ENCODE measurements at places on chromosomes 16 and 17. TPM values are rescaled to one million over a fixed set of nuclear protein-coding genes. Genes with fewer than 3 reads are reported as not detected.

DRC3 gene
- total RNA-seq = 0.63 TPM

HOXB9 gene
- 24.7 TPM for total RNA-seq

FBXO39 gene
- total RNA-seq = not detected

LDHD gene
- total RNA-seq = 2.6 TPM

PDE6G gene
- total RNA-seq = not detected

CCL17 gene
- total RNA-seq = not detected

CACNG1 gene
- total RNA-seq = not detected

HIGD1B gene
- total RNA-seq = not detected

HIRIP3 gene
- total RNA-seq = 15.0 TPM

C16orf74 gene
- total RNA-seq = 2.9 TPM

AGRP gene
- total RNA-seq = not detected

SDR42E2 gene
- not detected for total RNA-seq

KRTAP1-1 gene
- not detected for total RNA-seq

NACA2 gene
- not detected for total RNA-seq

OSGIN1 gene
- total RNA-seq = 57.5 TPM

TEKT5 gene
- total RNA-seq = not detected

RAB26 gene
- total RNA-seq = 1.2 TPM

All from NCI-H460 (cell line).